ENCODE measurements at places on chromosomes 7 and 10.

DNA sequence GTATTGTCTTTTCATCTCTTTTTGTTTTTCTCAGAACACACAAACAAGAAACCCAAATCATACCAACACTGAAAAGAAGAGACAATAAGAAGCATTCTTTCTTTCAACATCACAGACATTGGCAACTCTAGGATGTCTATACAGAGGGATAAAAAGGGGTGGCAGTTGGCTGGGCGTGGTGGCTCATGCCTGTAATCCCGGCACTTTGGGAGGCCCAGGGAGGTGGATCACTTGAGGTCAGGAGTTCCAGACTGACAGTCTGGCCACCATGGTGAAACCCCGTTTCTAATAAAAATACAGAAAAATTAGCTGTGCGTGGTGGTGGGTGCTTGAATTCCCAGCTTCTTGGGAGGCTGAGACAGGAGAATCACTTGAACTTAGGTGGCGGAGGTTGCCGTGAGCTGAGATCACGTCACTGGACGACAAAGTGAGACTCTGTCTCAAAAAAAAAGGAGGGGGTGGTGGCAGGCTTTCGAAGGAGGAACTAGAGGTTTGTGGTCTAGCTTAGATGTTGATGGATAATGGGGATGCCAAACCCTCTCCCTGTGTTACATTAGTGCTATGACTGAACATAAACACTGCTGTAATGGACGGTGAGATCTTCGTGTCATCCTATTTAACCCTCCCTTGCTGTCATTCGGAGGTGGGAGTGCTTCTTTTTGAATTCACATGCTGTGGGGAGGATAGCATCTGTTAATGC, 9.4 kb downstream of the CNNM2 start:
- DNase-seq, result no peak

GRCh38 chr7:114081606-114082425, 163.0 kb upstream of the PPP1R3A start:
- DNase-seq, result no peak

DNA sequence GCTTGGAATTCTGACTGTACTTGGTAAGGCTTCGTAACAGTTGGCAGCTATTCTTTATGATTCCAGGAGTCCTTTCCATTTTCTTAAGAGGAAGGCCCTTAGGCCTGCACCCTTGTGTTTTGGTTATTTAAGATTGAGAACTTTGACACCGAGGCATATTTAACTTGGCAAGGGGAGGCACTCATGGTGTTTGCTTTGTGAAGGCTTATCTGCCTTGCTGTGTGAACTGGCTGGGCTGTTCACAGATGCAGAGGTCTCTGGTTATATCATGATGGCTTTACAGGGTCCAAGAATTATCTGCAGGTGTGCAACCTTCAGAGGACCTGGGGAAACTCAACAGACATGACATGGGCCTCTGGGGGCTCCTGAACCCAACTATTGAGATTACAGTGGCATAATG, 833 bp upstream of the PNLIPRP1 start:
- no peak for DNase-seq

GRCh38 chr7:83819911-83820310, 171.0 kb upstream of the SEMA3E start:
- no peak for DNase-seq

DNA sequence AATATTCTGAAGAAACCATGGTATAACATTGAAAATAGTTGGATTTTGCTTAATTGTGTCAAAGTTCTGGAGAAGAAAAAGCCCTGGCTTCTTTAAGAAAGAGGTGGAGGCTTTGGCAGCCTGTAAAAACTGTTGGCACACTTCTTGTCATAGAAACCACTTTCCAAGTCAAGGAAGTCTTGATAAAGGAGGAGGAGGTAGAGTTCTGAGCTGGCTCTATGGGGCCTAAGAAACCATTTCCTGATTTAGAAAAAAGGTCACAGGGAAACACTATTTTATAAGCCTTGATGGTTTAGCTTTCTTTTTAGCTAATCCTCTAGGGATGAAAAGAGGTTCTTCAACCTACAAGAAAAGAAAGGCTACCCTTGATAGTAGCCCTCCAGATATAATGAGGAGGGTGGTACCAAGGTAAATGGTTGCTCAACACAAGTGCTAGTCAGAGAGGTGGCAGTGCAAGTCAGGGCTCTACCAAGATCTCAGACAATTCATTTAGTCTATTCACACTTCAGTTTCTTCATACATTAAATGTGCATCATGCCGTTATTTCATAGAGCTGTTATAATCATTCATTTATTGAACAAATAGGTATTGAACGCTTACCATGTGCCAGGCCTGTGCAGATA, 346.9 kb downstream of the RNLS start:
- no peak for DNase-seq

GRCh38 chr7:36884910-36885309, 160.6 kb upstream of the AOAH start:
- DNase-seq, result no peak

DNA sequence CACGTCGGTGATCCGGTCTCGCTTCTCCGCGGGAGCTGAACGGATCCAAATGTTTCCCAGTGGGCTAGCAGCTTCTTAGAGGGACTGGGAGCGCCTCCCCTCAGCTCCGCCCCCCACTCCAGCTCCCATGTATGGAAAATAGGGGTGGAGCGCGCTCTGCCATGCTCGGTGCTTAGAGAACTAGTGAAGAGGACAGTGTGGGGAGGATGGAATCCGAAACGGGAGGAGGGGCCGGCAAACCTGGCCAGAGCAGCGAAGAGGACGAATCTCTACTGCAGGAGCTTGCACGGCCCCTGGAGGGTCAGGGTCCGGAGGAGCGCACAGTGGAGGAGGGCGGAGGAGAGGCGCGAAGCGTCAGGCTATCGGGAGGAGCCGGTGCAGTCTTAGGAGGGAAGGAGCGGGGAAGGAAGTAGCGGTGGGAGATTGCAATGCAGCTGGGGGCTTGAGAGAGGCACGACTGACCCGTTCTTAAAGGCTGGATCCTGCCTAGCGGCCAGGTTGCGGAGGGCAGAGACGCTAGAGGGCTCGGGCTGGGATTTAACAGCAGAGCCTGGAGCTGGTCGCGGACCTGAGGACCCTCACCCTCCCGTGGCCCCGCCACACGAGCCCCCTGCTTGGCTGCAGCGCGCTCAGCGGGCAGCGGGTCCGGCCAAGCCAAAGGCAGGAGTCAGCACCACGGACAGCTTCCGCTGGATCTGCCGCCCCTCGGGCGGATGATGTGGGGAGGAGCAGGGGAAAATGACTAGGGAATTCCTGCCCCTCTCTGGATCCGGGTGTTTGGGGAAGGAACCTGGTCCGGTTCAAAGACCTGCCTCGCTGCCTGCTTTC, at the start of gene PRLHR:
Gene PRLHR (minus strand): TSS at position 51 of the 828 bp plus-strand sequence. CDS start 404 bp downstream, outside the sequence.
- DNase-seq, result no peak

DNA sequence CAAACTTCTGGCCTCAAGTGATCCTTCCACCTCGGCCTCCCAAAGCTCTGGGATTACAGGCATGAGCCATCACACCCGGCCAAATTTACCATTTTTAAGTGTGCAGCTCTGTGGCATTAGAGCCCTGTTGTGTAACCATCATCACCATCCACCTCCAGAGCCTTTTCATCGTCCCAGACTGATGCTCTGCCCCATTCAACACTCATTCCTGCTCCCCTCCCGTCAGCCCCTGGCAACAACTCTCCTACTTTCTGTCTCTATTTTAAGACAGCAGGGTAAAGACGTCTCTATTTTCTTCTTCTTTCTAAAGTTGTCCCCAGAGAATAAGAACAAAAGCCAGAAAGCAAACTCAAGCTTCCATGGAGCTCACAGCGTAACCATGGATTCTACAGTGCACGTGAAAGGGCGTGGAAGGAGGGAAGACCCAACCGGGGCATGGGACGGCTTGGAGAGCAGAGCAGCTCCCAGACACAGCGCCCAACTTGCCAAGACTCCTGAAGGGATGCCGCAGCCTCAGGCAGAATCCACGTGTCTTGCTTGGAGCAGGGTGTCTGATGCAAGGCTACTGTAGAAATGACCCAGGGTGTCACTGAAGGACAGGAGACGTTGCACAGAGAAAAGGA, 42.7 kb upstream of the PITRM1 start:
- no peak for DNase-seq

GRCh38 chr10:19930936-19931893, 115.0 kb downstream of the PLXDC2 start:
- DNase-seq, result no peak

DNA sequence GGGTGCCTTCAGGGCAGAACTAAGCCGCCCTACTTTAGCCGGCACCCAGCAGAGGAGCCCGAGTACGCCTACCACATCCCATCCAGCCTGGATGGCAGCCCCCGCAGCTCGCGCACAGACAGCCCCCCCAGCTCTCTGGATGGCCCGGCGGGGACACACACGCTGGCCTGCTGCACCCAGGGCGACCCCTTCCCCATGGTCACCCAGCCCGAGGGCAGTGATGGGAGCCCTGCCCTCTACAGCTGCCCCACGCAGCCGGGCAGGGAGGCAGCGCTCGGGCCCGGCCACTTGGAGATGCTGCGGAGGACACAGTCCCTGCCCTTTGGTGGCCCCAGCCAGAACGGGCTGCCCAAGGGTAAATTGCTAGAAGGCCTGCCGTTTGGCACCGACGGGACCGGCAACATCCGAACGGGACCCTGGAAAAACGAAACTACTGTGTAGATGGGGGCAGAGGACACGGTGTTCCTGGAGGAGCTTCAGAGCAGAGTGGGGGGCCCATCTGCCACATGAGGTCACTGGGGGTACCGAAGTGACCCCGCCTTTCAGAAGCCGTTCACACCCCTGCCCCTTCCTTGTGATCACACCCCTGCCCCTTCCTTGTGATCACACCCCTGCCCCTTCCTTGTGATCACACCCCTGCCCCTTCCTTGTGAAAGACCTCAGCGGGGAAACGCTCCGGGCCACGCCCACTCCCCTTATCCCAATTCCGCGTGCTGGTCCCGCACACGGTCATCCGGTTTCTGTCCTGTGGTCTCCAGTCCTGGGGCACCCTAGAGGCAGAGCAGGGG, 30.8 kb upstream of the KNDC1 start:
- DNase-seq, result no peak

Measured in activated T-helper 1 cell treated with anti-CD3 and anti-CD28 coated beads, Interleukin-2, amount 50 U/mL, for 16 hours (primary cell).